NCI-H1105 (cell line): ENCODE measurements at places on chromosomes 5 and 9.

- DNase-seq = no peak
These were observed 36.1 kb downstream of the FGF18 start for GRCh38 chr5:171455522-171455921.

GRCh38 chr9:123359106-123359505 is 3.1 kb downstream of the CRB2 start:
- DNase-seq = no peak

DNA sequence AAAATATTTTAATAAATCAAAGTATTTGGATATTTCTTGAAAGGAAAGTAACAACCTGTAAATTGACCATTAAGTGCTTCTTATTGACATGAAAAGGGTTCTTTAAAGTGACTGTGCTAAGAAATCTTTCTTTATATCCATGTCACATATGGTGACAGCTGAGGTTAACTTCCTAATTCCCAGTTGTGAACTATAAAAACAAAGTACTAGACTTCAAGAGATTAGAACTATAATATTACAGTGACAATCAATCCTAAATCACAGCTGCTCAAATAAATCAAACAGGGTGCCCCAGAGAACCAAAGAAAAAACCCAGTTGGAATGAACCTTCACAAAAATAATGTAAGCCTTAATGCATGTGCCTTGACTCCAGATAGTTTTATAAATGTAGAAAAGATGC is 332.6 kb upstream of the PDE4D start:
- DNase-seq = no peak

DNA sequence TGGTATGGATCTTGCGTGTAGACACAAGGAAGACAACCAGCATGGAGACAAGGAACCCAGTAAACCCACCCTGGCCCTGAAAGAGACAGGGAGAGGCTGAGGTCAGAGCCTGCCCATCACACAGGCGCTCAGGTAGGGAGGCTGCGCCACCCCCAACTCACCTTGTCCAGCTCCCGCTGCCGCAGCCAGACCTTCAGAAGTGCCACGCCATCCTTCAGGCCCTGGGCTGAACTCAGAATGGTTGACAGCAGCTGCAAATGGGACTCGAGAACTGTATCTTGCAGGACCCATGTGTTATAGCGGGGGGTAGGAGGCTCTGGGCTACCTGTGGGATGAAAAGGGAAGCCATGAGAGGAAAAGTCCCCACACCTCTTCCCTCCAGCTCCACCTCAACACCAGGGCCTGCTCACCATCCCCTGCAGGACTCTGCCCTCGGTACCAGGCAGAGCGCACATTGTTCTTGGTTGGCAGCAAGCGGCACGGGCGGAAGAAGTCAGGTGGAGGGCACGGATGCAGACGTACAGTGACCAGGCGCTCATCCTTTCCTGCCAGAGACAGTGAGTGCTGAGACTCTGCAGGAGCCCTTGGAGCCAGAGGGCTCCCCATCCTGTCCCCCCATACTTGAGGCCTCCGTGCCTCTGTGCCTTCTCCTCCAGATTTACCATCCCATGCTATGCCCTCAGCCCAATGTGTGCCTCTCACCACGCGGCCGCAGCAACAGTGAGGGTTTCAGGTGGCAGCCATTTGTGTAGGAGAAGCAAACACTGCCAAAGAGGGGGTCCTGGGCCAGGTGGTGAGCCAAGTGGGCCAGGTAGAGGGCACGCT is 4.7 kb downstream of the NOL6 start:
- no peak for DNase-seq

DNA sequence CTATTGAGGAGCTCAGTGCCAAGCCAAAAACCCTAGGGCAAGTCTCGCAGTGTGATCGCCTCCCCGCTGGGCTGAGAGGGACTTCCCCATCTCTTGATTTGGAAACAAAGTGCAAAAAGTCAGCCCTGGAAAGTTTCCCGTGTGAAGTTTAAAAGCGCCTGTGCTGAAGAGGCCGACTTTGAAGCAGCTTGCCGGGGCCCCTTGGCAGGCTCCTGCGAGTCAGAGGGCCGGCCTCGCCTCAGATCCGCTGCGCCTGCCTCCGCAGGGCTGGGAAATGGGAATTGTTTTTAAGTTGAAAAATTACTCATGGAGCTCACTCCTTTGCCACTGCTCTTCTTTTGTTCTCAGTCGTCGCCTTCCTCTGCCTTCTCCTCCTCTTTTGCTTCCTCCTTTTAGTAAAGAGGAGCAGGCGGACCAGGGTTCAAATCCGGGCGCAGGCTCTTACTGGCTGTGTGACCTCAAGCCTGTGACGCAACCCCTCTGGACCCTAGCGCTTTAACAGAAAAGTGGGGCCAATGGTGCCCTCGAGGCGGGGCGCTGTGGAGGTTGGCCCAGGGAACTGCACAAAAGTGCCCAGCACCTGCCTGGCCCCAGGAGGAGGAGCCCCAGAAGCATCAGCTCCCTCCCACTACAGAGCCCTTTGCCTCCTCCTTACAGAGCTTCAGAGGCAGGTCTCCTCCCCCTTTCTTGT is 14.7 kb upstream of the LHX2 start:
- DNase-seq = no peak

DNA sequence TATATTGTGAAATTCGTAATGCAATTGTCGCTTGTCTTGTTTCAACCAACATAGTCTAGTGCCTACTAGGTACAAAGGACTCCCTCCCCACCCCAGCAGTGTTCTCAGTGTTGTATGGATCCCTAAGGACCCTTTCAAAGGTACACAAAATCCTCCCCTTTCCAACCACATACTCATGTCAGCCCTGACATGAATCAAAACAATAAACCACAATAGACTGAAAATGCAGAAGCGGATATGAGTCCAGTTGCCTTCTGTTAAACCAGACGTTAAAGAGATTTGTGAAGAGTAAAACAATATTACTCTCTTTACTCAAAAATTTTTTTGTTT is 82.4 kb upstream of the IFNK start:
- no peak for DNase-seq

DNA sequence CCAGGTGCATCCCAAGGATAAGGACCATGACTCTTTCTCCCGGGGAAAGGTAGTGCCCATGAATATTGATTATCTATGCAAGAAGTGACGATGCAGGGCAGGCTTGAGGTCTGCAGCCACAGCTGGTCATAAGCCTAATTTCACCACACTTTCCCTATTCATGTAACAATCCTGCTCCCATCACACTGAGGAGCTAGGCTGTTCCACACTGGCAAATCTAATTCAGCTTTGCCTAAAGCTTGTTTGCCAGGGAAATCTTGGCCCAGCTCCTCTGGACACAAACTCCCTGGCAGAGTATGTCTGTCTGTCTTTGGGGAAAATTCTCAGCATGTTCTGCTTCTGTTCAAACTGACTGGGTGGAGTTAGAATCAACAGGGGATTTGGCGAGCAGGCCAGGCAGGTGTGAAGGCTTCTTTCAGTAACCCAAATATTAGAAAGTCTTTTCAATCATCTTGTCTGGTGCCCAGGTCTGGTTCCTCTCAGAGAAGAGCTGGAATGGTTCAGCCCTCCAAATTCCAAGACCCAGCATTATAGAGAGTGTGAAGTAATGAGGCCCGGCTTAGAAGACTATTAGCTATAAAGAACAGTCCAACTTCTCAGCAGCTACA is 88.5 kb upstream of the SPDL1 start:
- DNase-seq = no peak

- DNase-seq = no peak
These were observed 466.8 kb downstream of the DIRAS2 start for GRCh38 chr9:90175865-90176264.

- no peak for DNase-seq
These were observed 242.2 kb downstream of the SYK start for GRCh38 chr9:91043811-91044175.

- no peak for DNase-seq
These were observed 74.8 kb downstream of the ST8SIA4 start for GRCh38 chr5:100828071-100828897.

DNA sequence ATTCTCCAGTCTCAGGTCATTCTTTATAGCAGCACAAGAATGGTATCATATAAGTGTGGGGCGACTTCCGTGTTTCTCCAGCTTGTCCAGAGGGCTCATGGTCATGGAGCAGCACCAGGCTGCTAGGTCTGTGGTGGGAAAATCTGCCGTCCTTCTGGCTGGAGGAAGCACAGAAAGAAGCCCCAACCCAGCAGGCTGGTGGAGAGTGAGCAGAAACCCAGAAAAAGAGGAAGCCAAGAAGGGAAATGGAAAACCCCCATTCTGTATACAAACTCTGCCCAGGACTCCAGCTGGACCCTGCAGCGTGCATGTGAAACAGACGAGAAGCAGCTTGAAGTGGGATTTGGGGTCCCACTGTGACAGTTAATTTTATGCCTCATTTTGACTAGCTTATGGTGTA is 34.3 kb upstream of the OLFM1 start:
- DNase-seq = no peak

DNA sequence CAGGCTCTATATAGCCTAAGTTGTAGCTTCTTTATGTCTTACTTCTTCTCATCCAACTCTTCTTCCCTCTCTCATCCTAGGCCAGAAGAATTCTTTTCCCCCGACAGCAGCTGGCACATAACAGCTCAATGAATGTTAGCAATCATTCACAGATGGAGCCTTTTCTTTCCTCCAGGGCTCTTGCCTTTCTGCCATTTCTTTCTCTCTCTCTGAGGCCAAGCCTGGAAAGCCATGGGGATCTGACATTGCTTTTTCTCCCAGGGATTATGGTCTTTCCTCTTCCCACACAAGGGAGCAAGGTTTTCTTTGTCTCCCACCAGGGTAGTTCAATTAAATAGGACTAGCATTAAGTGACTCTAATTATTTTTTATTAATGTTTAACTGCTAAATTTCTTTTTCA is 20.5 kb downstream of the SMIM15 start:
- DNase-seq = no peak

DNA sequence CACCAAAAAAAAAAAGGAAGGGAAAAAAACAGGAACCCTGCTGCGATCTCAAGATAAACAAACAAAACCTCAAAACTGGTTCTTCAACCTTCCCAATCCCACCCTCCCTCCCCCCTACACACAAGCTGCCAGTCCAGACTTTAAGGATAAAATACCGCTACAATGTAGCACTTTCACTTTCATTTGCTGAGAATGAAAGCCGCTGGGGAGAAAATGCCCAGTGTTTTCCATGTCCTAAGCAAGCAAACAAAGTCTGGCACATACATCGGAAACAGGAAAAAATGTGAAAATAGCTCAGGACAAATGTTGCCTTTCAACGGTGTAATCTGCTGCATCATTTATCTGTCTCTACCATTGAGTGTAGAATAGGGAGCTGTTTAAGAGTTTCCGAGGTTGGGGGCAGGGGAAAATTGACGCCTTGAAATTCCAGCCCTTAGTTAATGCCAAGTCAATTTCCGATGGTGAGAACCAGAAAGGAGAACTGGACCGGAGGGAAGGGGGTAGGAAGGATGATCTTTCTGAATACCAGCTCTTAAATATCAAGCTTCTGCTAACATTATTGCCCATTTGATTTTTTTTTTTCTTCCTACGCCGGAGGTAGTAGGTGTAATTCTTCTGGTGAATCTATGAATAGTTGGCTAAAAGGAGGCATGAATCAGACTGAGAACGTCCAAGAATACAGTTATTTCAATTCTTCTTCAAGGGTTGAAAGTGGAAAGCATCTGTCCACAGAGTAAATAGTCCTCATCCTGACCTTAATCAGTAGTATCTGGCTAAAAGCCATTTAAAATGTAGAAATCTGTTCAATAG is 1.2 kb upstream of the ADAMTS6 start:
- DNase-seq = peak; percentile 13

GRCh38 chr5:71633255-71634155 is 46.4 kb downstream of the MCCC2 start:
- no peak for DNase-seq

- DNase-seq = no peak
These were observed 11.0 kb downstream of the SNAPC3 start for GRCh38 chr9:15433661-15434060.

DNA sequence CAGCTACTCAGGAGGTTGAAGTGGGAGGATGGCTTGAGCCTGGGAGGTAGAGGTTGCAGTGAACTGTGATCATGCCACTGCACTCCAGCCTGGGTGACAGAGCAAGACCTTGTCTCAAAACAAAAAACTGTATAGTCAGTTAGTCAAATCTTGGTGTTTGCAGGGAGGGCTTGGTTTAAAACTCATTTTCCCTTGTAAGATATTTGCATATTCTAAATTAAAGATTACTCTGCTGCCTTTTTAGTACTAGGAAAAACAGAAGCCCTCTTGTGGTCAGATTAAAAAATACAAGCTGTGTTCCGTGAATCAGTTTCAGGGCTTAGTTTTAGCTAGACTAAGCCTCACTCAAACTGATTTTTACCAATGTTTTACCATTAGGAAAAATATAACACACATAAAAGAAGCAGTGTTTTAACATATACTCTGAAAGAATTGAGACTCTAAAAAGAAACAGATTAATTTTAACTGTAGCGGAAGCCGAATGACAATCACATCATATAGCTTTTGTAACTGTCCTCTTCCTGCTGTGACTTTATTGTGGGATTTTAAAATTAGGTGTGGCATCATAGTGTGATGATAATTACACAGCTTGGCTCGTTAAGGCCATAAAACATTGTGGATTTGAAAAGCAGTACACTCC is 84.9 kb upstream of the BASP1 start:
- no peak for DNase-seq

DNA sequence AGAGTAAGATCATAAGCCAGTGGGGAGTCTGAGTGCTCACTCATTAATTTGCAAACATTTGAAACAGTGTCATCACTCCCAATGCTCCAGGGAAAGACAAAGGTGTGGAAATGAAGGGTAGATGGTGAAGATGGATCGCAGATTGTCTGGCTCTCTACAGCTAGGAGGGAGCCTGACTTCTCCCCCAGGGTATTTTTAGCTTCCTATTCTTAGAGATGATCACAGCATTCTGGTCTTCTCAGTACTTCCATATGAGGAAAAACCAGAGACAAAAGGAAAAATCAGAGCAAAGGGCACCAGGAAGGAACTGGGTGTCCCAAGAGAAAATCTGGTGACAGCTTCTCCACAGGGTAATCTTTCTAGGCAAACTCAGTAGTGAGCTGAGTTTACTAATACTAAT is 401.9 kb upstream of the GRIA1 start:
- no peak for DNase-seq

DNA sequence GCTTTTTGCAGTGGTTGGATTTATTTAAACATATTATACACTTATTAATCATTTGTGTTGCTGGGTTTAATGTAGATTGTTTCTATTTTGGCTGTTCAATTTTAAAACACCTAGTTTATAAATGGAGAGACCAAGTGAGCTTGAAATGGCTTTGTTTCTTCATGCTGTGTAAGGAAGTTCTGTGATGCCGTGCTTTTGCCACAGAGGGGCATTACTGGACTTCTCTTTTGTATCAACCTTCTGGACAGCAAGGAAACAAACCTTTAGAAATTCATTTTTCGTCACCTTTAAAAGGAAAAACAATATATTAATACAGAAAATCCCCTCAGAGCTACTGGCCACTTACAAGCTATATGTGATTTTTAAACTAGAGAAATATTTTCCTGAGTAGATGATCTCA is 81.9 kb downstream of the DMRTA1 start:
- no peak for DNase-seq

DNA sequence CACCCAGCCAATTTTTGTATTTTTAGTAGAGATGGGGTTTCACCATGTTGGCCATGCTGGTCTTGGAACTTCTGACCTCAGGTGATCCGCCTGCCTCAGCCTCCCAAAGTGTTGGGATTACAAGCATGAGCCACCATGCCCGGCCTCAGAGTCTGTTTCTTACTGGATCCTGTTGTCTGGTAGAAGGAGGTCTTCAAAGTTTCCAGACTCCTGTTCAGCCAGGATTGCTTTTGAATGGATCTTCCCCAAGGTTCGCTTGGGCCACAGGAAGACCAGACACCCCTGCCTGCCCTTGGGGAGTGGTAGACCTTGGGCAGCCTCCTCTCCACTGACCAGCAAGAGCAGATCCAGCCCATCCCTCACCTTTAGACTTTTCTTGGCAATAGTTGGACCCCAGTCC is 7.6 kb upstream of the LCN2 start:
- no peak for DNase-seq
